Choroid plexus epithelial cell (primary cell): ENCODE measurements at places on chromosomes 1 and 21.
A peak's percentile ranks its signal among the peaks of the same experiment; 100 is the strongest.

- no peak for DNase-seq
Measured at GRCh38 chr21:32102426-32102825, 176.4 kb downstream of the MIS18A start.

DNA sequence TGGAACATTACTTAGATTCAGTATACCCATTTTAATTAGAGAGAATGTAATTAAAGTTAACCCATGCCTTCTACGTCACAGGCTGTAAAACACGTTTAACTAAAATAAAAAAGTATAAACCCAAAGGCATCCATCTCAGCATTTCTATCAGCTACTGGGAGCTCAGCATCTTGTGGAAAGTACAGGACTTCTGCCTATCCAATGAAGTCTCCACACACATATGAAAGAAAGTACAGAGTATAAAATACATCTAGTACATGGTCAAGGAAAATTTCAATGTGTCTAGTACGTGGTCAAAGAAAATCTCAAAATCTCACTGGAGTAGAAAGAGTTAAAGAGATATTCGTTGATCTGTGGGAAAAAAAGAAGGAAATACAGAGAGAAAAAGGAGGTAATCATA lies 141.4 kb upstream of the ZNHIT6 start:
- DNase-seq = peak; percentile 18

DNA sequence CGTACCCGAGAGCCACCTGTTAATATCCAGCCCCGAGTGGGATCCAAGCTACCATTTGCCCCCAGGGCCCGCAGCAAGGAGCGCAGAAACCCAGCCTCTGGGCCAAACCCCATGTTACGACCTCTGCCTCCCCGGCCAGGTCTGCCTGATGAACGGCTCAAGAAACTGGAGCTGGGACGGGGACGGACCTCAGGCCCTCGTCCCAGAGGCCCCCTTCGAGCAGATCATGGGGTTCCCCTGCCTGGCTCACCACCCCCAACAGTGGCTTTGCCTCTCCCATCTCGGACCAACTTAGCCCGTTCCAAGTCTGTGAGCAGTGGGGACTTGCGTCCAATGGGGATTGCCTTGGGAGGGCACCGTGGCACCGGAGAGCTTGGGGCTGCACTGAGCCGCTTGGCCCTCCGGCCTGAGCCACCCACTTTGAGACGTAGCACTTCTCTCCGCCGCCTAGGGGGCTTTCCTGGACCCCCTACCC lies 1.4 kb downstream of the USP21 start:
- DNase-seq = no peak

DNA sequence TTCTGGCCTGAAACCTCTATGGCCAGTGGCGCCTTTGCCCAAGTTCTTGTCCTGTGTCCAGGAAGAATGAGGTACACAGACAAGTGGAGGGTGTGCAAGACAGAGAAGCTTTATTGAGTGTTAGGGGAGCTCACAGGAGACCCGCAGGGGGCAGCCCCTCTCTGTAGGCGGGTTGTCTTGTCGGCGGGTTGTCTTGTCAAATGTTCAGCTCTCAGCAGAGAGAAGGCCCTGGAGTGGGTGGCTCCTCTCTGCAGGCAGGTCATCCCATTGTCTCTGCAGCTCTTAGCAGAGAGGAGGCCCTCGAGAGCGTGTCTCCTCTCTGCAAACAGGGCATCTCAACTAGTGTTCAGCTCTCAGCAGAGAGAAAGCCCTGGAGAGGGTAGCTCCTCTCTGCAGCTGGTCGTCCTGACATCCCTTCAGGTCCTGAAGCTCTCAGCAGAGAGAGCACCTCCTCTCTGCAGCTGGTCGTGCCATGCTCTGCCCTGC lies 11.0 kb downstream of the COL6A2 start:
- DNase-seq = no peak

GRCh38 chr1:242197907-242198820 lies 199.3 kb upstream of the MAP1LC3C start:
- DNase-seq = no peak

GRCh38 chr1:222654849-222655248 lies 37.0 kb downstream of the MIA3 start:
- DNase-seq = peak; percentile 66

GRCh38 chr1:100699744-100700143 lies 19.8 kb upstream of the VCAM1 start:
- peak; percentile 50 for DNase-seq

DNA sequence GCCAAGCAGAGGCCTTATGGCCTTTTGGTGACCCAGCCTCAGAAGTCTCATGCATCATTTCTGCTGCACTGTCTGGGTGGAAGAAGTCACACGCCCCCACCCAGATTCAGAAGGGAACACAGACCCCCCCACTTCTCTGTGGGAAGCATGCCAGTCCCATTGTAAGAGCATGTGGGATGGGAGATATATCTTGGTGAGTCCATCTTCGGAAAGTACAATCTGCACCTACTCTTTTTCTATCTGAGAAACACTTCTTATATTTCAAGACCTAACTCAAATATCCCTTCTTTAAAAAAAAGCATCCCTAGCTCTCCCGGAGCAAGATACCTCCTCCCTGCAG lies 159.6 kb upstream of the FGGY start:
- DNase-seq = no peak

DNA sequence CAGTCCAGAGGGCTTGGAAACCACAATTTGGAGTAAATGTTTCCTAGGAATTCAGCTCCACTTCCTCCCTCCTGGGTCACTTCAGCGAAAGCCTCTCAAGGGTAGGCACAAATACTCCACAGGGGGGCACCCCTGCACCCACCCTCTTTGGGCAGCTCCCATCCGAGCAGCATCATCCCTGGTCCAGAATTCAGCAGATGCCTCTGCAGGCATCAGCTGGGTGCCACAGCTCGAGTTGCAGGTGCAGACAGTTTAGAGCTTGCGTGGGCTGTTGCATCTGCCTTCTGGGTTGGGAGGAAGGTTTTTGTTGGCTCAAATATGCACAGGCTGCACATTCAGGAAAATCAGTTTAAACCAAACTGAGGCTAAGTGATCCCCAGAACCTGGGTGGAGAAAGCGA lies 25.0 kb downstream of the KANK4 start:
- DNase-seq = no peak

GRCh38 chr1:165364568-165365133 lies 8.1 kb upstream of the LMX1A start:
- DNase-seq = no peak

GRCh38 chr1:26045722-26046245 lies at the start of gene SLC30A2:
TSS of gene SLC30A2 (minus strand) at chr1:26046118. CDS start at chr1:26045896, 222 bp downstream.
- DNase-seq = no peak

- no peak for DNase-seq
Measured at GRCh38 chr1:47224676-47225399, 7.2 kb downstream of the TAL1 start.

DNA sequence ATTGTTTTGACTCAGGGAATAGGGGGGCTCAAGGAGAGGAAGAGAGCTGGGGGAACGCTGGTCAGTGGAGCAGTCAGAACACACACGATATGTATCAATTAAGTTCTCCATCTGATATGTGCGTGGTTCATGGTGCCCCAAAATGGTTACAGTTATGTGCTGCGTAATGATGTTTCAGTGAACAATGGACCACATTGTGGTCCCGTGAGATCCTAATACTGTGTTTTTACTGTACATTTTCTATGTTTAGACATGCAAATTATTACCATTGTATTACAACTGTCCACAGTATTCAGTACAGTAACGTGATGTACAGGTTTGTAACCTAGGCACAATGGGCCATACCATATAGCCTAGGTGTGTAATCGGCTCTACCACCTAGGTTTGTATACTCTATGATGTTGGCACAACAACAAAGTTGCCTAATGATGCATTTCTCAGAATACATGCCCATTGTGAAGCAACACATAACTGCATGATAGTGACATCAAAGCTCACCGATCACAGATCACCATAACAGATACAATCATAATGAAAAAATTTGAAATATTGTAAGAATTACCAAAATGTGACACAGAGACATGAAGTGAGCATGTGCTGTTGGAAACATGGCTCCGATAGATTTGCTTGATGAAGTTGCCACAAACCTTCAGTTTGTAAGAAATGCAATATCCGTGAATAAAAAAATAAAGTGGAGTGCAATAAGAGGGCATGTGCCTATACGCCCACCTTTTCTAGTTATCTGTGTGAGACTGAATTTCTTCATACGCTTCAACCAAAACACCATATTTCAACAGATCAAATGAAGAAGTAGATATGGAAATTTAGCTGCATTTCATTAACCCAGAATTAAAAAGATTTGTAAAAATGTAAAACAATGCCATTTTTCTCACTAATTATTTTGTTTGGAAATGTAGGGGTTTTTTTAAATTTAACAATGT lies 14.8 kb upstream of the TMEM54 start:
- peak; percentile 24 for DNase-seq

DNA sequence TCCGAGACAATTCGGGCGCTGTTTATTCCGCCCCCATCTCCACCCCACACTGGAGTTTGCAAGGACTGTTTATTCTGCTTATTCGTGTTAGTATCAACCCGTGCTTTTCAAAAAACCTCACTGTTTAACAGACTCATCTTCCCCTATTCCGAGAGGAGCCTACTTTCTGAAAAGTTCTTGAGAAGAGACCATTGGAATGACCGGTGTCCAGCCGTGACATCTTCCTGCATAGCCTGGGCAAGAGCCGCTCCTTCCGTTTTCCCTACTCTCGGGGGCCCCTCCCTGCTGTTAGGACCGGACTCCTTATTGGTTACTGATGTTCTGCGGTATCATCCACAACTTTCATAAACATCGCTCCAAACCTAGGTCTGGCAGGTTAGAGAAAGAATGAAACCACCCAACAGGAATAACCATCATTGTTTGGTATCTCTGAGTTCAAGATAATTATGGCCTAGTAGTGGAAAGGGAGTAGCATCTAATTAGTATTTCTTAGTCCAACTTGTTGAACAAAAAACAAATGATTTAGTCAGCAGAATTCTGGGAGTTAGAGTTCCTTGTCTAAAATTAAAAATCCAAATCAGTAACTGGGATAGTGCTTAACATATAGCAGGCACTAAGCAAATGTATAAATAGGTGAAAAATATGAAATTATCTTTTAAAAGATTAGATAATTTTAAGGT lies 837 bp downstream of the STXBP3 start:
- peak; percentile 93 for DNase-seq

GRCh38 chr1:83023212-83023611 lies 975.7 kb downstream of the TTLL7 start:
- no peak for DNase-seq

DNA sequence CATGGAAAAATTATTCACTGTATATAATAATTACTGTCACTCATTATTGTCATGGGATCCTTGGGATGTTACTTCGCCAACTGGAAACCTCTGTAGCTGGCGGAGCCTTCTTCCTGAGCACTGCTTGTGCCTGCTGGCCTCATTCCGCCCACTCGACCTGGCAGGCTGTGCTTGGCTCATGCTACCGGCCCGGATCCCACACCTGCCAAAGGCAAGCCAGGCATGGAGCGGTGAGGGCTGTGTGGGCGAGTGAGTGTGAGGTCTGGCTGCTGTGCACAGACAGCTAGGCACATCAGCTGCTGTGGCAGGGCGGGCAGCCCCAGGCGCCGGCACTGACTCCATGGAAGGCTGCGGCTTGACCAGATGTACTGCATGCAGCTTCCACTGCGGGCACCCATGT lies 78.4 kb downstream of the DISP1 start:
- no peak for DNase-seq

- DNase-seq = no peak
Measured at GRCh38 chr1:189706594-189706993, 771.1 kb downstream of the BRINP3 start.

GRCh38 chr1:166839600-166840308 lies 479 bp downstream of the POGK start:
- peak; percentile 25 for DNase-seq

- no peak for DNase-seq
Measured at GRCh38 chr1:46437723-46438122, 43.6 kb downstream of the FAAH start.

DNA sequence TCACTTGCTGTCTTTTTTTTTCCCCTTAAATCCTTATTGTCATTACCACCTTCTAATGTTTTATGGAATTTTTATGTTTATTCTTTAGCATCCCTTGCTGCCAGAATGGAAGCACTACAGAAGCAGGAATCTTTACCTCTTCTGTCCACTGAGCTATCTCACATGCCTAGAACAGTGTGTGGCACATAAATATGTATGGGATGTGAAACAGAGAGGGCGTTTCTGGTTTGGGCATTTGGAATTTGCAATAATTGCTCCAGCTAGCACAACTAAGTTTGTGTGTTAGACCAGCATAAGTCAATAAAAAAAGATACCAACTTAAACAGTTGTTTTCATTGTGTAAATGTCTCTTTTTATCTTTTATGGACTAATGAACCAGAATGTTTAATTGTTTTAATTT lies 330.8 kb downstream of the DISC1 start:
- DNase-seq = no peak

DNA sequence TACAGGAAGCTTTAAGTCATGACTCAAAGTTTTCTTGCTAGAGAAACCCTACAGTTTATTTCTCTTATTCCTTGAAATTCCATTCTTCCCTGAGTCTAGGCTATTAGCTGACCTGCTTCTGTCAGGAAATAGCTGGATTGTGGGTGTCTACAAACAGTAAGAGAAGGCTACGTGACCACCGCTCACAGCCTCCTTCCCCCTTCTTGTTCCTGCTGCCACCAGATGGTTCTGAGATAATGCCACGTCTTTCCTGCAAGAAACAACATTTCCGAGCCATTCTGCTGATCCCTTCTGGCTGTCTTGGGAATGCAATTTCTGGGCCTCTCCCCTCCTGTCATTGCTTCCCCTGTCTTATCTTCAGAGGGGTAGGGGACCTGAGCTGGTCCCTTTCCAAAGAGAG lies 128.9 kb upstream of the SGIP1 start:
- DNase-seq = no peak

DNA sequence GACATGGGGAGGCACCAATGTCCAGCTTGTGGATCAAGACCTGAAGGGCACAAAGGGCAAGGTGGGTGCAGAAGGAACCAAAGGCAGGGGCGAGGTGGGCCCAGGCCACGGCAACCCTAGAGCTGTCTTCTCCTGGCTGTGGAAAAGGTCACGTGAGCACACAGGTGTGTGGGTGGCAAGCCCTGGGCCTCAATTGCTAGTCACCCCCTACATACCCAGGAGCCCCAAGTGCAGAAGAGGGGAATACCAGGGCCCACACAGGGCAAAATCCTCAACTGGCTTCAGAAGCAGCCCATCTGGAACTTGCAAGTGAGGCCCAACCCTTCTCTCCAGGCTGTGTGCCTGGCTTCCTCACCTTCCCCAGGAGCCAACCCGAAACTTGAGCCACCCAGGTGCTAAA lies 25.6 kb downstream of the ZBTB17 start:
- DNase-seq = no peak

DNA sequence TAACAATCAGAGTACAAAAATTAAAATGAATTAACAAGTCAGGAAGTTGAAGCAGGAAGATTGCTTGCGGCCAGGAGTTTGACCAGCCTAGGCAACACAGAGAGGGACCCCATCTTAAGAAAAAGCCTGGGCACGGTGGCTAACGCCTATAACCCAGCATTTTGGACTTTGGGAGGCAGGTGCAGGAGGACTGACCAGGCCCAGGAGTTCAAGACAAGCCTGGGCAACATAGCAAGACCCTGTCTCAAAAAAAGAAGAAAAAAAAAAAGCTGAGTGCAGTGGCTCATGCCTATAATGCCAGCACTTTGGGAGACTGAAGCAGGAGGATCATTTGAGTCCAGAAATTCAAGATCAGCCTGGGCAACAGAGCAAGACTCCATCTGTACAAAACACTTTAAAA lies 38.5 kb downstream of the TESK2 start:
- DNase-seq = no peak

GRCh38 chr1:204426035-204426436 lies 14.4 kb upstream of the PPP1R15B start:
- DNase-seq = peak; percentile 47
